ENCODE measurements at places on chromosomes 13 and 19.

DNA sequence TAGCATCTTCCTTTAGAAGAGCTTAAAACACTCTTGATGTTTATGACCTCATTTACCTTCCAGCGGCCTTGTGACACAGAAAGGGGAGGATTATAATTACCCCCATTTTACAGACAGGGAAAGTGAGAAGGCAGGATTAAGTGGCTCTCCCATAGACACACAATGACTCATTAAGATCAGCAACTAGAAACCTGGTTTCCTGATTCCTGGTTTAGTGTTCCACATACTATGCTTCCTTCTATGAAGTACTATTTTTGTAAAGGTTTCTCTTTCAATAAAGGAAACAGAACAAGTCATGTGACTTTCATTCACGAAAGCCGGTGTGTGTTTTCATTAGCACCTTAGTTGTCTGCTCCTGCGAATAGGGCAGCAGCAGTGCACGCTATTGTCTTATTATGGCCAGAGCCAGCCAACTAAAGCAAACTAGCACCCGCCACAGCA lies 8.3 kb downstream of the IRS2 start:
- no peak for DNase-seq

- DNase-seq, result no peak
These were observed 33.6 kb downstream of the NAXD start for GRCh38 chr13:110648848-110649421.

DNA sequence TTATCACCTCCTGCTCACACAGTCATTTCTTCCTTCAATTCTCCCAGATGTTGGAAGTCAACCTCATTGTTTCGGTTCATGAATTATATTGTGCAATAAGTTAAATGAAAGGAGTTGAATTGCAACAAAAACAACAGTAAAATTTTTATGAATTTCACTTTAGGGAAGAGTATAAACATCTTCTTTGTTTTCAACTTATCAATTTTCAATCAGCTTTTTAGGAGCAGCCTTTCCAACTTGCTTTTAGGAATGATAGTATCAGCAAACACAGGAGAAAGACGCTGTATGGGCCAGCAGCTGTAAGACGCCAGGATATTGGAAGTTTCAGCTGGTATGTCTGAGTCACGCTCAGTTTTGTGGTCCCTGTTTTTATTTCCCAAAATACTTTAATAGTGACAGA lies 132.5 kb upstream of the ARGLU1 start:
- DNase-seq, result no peak

DNA sequence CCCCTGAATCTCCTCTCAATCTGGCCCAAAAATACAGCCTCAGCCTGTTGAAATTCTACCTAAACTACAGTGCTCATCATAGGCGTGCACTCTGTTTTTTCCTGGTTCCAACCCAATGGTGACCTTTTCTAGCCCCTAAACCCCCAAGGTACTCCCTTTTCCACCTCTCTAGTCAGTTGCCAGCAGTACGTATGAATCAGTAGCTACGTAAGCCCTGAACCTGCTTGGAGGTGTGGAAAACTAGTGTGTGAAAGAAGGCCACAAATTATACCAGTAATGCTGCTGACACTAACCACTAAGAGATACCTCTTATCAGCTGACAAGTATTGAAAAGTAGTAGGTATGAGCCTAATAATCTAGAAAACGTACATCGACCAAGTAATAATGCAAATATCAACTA lies 60.9 kb downstream of the FOXO1 start:
- no peak for DNase-seq

Data from CMK (cell line).